ENCODE measurements at places on chromosomes 13 and 19.

- DNase-seq = no peak
Observed at GRCh38 chr13:90838317-90838960, 509.0 kb upstream of the MIR17HG start.

DNA sequence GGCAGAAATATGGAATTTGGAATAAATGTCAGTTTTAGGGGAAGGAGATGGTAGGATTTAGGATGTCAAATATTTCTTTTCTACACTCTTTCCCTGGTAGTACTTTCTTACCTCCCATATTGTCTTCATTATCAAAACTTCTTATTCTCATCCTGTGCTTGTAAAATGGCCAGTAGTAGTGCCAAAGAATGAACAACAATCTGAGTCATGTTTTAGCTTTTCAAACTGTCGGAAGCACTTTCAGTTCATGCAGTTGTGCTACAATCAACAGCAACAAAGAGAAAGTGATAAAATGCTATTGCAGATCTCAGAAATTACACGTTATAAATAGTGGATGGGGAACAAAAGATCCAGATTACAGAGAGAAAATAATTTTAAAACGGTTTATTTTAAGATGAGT, 193.7 kb upstream of the RXFP2 start:
- DNase-seq = no peak

- no peak for DNase-seq
Observed at GRCh38 chr19:30883071-30883470, 466.2 kb downstream of the TSHZ3 start.

GRCh38 chr19:40600570-40601133, 517 bp upstream of the LTBP4 start:
- no peak for DNase-seq

GRCh38 chr19:1474011-1474764, 4.8 kb downstream of the C19orf25 start:
- DNase-seq = no peak

DNA sequence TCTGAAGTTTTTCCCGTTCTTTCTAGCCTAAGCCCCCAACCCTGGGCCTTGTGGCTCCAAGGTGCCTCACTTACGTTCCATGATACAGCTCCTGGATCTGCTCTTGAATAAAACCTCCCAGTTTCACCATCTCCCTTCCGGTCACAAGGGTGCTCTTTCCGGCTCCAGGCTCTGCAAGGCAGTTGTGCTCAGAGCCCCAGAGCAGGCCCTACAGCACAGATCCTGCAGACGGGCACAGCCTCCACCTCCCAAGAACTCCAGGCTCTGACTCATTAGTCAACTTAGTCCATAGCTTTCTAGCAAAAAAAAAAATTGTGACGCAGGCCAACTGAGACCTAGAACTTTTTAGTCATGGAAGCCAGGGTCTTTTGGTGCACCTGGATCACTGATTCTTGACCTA, 33.9 kb upstream of the SLC7A10 start:
- no peak for DNase-seq

- peak; percentile 15 for DNase-seq
Observed at GRCh38 chr19:56309511-56310185, 5.0 kb downstream of the ZSCAN5A start.

DNA sequence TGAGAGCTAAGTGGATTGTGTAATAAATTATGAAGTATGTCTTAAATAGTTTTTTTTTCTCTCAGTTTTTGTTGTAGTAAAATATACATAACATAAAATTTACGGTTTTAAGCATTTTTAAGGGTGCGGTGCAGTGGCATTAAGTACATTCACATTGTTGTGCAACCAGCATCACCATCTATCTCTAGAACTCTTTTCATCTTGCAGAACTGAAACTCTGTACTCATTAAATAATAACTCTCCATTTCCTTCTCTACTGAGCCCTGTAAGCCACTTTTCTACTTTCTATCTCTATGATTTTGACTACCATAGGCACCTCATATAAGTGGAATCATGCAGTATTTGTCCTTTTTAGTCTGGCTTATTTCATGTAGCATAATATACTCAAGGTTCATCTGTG, 87.1 kb downstream of the GJA3 start:
- DNase-seq = no peak

GRCh38 chr13:29954082-29955028, 103.9 kb upstream of the UBL3 start:
- DNase-seq = peak; percentile 8

DNA sequence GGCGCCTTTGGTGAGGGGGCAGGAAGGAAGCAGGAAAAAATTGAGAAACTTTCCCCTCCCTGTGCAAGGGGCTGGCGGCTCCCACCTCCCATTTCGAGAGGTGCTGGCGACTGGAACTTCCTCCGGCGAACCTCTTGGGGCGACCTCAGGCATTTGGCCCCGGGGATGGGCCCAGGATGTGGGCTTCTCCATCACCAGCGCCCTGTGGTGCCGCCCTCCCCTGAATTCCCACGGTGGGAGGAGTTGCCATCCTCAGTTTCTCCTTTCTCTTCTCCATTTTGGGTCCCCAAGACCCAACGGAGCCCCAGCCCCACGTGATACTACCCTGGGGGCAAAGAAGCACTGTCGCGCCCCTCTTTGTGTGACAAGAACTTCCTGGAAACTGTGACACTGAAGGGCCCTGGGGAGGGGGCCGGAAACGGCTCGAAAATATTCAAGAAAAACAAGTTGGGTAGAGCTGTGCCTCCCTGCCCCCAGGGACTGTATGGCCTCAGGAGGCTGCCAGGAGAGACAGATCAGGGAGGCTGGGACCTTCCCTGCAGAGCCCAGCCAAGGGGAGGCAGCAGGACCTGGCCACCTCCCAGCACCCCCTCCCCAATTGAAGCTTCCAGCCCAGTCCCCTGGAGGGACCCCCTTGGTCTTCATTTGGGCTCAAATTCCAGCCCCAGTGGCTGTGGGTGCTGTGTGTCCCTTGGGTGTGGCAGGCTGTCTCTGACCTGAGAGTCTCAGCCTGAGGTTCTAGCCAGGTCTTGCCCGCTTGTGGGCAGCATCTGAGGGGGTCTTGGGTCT, 16.2 kb upstream of the AP1M2 start:
- peak; percentile 54 for DNase-seq

GRCh38 chr19:46784262-46785053, 3.9 kb downstream of the SLC1A5 start:
- no peak for DNase-seq

GRCh38 chr13:41017159-41017558, 2.0 kb downstream of the ELF1 start:
- no peak for DNase-seq

DNA sequence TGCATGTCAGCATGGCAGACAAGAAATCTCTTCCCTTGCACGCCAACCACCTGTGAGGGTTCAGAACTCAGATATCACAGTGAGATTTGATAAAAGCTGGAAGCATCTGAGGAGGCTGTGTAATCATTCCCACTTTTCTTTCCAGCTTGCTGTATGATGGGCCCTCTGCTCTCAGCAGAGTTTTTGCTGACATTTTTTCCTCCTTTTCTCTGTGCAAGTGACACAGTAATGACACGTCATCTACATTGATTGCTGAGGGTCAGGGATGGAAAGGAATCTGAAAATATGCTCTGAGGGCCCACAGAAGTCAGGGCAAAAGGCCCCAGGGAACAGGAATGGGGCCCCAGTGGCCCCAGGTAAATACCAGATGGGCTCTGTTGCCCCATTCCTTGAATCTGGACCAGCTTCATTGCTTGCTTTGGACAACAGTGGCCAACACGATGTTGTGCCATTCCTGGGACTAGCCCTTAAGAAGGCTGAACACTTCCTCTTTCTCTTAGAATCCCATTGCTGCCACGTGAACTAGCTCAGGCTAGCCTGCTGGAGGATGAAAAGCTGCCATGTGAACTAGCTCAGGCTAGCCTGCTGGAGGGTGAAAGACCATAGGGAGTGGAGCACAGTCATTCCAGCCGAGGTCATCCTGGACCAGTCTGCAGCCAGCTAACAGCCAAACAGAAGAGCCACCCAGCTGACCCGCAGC, 68.2 kb downstream of the CACNA1A start:
- DNase-seq = no peak

GRCh38 chr19:34314437-34315313, 50.3 kb upstream of the GPI start:
- no peak for DNase-seq

DNA sequence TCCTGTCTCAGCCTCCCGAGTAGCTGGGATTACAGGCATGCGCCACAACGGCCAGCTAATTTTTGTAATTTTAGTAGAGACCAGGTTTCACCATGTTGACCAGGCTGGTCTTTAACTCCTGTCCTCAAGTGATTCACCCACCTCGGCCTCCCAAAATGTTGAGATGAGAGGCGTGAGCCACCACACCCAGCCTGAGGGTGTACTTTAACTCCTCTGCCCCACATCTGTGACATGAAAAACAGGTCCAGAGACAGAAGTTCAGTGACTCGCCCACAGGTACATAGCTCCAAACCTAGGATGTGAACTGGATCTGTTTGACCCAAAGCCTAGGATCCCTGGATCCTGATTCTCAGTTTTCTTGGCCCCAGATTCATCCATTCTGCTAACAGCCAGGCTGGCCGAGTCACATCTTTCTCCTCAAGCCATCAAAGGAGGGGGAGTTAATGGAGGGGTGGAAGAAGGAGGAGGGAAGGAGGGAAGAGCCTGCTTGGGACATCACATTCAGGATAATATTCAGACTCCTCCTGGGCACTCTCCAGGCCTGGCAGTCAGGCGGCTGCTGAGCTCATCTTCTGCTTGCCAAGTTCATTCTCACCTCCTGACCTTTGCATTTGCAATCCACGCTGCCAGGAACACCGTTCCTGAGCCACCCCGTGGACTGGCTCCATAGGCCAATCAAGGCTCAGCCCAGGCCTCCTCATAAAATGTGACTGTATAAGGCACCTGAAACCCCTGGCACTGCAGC, 3.1 kb downstream of the SPC24 start:
- no peak for DNase-seq

- DNase-seq = no peak
Observed at GRCh38 chr13:102018716-102019115, 383.1 kb downstream of the FGF14 start.

DNA sequence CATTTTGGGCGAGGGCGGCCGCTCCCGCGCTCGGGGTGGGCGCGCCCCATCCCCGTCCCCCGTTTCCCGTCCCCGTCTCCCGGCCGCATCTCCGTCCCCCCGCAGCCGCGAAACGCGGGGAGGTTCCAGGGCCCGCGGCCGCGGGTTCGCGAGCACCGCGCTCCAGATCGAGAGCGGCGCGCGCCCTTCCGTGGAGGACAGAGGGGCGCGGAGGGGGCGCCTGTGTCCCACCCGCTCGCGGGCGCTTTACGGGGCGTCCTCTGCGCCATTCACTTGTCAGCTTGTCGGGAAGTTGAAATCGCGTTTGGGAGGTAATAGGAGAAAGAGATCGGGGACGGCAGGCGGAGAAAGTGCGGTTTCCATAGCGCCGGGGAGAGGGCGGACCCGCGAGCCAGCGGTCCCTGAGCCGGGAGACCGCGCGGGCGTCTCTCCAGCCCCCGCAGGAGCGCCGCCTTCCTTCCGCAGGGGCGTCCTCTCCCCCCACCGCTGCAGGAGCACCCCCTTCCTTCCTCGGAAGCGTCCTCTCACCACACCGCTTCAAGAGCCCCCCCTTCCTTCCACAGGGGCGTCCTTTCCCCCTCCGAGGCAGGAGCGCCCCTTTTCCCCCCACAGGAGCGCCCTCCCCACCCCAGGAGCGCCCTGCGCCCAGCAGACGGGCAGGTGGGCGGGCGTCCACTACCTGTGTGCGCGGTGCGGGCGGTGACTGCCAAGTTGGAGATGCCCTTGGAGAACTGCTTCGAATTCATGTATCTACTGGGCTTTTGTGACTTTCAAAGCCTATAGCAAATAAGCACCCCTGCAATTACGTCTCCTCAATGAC, 962 bp upstream of the IRS2 start:
- DNase-seq = no peak

DNA sequence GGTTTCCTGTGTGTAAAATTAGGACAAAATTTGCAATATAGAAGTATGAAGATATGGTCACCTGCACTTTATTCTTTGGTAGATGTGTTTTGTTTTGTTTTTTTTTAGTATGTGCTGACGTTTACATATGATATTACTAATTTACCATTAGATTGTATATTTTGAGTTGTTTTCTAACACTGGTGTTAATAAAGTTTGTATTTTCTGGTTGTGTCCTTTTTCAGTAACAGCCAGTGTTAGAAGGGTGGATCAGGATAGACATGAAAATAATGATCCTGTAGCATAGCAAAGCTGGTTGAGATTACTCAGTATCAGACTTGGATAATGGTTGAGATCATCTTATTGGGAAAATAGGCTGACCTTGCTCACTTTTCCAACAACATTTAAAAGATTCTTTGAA, 6.2 kb downstream of the NAA16 start:
- DNase-seq = no peak

GRCh38 chr13:46983881-46984280, 87.0 kb upstream of the HTR2A start:
- no peak for DNase-seq

DNA sequence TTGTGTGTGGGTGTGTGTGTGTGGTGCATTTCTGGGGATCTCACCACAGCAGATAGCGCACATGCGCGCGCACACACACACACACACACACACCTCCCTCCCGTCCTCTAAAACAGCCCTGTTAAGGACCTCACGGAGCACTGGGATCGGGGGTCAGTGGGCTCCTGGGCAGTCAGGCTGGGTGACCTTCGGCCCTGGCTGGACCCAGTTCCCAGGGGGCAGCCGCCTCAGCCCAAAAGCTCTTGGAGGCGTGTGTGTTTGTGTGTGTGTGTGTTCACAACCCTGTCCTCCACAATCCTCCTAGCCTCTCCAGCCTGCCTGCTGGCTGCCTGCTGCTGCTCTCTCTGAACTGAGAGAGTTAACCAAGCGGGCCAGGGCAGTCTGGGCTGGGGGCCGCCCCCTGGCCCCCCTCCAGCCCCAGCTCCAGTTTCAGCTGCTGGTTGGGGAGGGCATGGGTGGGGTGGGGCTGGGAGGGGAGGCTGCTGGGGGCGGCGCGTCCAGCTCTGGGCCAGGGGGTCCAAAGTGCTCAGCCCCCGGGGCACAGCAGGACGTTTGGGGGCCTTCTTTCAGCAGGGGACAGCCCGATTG, at the start of gene FXYD1:
FXYD1 (plus strand) TSS at position 520 of the 588 bp plus-strand sequence. CDS start 1,256 bp downstream, outside the sequence.
- DNase-seq = no peak

GRCh38 chr19:10379880-10380312, 476 bp downstream of the TYK2 start:
- DNase-seq = no peak

DNA sequence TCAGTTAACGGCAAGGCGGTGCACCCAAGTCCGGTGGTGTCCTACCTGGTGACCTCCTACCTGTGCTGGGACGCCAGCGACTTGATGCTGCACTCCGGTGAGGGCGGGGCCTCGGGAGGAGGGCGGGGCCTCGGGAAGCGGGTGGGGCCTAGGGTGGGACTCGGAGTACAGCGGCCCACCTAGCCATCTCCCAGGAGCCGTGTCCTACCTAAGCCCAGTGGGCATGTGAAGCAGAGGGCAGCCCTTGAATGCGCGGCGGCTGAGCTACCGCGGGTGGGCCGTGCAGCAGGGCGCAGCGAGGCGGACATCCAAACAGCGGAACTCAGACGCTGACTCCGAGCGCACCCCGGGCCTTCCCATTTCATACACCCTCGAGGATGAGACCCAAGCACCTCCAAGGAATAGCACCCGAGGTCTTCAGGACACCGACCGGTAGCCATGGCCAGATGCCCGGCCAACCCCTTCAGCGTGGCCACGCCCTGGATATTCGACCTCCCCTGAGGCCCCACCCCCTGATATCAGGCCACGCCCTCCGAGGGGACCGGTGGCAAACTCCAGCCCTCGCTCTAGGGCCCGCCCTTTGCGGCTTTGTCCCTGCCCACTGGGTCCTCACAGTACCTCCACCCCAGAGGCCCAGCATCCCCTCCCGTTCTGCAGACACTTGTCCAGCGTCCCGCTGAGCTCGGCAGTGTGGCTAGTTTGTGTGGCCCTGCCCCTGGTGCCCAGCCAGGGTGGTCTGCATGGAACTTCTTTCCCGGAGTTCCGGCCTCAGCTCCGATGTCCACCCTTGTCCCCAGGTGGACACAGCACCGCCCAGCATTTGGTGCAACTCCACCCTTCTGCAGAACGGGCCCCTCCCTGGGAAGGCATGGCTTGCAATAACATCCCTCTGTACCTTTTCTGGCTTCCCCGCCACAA, 5.4 kb downstream of the KLK1 start:
- DNase-seq = no peak
